NCI-H1092 (cell line): ENCODE measurements at places on chromosomes 12 and 14.

DNA sequence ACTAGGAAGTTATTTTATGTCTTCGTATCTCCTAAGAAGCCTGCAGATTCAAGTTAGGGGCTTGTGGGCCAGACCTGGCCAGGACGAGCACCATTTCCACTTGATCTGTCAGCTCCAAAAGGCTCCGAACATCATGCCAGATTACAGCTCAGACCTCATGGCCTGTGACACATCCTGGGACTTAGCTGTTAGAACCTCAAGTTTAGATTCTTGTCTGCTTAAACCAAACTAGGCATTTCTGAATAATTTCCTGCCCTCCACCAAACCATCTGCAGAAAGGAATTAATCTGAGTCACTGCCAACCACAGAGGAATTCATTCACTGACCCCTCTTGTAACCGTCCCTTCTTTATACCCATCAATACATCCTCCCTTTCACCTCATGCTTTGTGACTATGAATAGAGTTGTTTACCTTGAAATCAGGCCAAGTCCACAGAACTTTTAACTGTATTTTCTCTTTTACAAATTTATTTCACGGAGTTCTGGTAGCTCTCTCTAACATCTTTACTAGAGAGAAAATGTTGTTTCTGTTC is 120.3 kb downstream of the FBXL14 start:
- peak; percentile 50 for DNase-seq

DNA sequence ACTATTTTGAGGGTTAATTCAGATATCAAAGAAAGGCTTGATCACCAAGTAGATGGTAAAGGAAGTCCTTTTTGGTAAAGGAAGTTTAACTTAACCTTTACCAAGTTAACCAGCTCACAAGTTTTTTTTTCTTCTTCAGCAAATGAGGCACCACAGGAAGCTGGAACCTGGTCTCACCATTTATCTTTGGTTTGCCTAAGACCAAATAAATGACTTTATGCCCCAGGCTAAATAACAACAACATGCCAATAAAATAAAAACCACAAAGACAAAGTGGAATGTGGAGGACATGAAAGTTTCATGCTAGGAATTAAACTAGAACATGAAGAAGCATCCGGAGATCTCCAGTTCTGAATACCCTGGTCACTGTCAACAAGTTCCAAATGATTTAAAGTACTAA is 116.8 kb upstream of the PRICKLE1 start:
- no peak for DNase-seq

DNA sequence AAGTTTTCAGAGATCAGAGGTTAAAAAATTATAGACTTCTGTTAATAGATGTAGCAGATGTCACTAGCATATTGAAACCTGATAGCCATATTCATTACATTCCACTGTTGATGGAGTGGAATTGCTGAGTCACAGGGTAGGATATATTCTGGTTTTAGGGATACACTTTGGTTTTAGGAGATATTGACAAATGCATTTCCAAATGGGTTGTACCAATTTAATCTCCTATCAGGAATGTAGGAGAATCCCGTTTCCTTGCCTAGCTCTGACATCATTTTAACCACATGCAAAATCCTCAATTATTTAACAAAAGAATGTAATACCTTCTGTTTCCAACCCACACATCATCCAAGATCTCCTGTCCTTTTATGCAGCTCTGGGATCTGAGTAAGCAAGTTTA is 30.7 kb upstream of the ESR2 start:
- no peak for DNase-seq

DNA sequence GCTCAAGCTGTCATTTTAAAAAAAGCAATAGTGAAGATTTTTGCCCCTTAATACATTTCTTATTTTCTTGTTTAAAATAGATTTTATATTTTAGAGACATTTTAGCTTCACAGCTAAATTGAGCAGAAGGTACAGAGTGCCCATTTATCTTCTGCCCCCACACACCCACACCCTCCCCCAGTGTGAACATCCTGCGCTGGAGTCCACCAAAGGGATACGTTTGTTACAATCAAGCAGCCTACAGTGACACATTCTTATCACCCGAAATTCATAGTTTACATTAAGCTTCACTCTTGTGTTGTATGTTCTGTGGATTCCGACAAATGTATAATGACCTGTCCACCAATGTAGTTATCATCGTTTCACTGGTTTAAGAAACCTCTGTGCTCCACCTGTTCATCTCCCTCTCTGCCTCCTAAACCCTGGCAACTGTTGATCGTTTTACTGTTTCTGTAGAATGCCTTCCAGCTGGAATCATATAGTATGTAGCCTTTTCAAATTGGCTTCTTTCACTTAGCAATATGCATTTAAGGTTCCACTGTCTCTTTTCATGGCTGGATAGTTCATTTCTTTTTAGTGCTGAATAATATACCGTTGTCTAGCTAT is 91.0 kb upstream of the TRAF3 start:
- no peak for DNase-seq

- DNase-seq, result no peak
These were observed 92.3 kb downstream of the SCAF11 start for GRCh38 chr12:45898094-45898493.

GRCh38 chr12:89135976-89136634 is 216.2 kb downstream of the DUSP6 start:
- DNase-seq, result no peak

DNA sequence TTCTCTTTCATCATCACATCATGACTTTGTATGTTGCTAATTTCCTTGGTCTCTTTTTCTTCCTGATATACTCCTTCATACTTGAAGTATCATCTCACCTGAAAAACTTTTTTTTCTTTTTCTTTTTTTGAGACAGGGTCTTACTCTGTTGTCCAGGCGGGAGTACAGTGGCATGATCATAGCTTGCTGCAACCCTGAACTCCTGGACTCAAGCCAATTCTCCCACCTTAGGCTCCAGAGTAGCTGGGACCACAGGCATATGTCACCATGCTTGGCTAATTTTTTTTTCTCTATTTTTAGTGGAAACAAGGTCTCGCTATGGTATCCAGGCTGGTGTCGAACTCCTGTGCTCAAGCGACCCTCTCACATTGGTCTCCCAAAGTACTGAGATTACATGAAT is 107.6 kb downstream of the RALGAPA1 start:
- no peak for DNase-seq

GRCh38 chr14:33642080-33642479 is 308.8 kb downstream of the EGLN3 start:
- no peak for DNase-seq

DNA sequence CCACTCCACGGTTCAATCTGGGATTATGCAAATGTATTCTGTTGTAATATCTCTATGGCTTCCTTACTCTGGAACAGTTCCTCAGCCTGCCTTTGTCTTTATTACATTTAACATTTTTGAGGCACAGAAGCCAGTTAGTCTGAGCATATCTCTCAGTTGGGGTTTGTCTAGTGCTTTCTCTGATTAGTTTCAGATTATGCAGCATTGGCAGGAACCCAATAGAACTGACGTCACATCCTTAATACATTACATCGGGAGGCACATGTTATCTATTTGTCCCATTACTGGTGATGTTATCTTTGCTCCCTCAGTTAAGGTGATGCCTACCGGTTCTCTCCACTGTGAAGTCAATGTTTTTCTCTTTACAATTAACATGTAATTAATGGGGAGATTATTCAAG is 62.4 kb downstream of the PPM1A start:
- DNase-seq, result no peak

- DNase-seq, result peak; percentile 37
These were observed 19.9 kb upstream of the MSI1 start for GRCh38 chr12:120388691-120389481.

GRCh38 chr14:103549361-103550311 is 12.8 kb downstream of the BAG5 start:
- no peak for DNase-seq

DNA sequence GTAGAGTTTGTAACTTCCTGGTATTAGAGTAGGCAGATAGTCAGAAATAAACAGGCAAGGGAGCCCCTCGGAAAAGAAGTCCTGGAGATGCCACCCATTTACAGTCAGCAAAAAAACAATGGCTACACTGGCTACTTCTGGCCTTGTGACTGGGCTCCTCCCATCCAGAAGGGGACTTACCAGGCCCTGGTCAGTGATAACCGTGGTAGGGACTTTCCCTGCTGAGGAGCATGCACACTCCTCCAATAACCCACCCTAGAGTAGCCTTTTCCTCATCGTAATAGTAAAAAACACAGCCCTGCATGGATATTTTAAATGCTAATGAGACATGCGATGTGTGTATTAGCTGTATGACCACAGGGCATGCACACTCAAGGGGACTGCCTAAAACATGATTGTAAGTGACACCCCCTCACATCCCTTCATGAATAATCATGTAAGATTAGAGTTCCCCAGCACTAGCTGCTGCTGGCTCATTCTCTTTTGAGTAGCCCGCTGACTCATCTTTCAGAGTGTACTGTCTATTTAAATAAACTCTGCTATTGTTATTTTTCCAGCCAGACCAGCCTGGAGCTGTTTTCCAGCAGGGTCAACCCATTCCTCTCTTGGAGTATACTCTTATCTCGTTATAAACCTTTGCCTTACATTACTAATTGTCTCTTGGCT is 413.8 kb upstream of the TMTC1 start:
- DNase-seq, result no peak

- no peak for DNase-seq
These were observed 171.7 kb downstream of the NRXN3 start for GRCh38 chr14:78341827-78342389.

DNA sequence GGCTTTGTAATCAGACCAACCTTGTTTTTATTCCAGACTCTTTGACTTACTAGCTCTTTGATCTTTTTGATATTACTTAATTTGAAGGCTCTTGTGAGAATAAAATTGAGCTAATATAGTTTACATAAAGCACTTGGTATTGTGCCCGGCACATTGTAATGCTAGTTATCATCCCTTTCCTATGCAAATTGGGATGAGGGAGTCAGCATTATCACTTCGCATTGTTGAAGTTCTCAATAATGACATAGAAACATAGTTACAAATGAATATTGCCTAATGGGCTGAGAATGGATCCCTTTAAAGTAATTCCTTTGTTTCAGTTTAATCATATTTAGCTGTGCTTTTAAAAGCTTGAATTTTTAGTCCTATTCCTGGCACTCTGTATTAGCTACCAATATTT is 36.6 kb downstream of the SUPT16H start:
- DNase-seq, result no peak

GRCh38 chr14:68260121-68260520 is 440.5 kb downstream of the RAD51B start:
- DNase-seq, result no peak

DNA sequence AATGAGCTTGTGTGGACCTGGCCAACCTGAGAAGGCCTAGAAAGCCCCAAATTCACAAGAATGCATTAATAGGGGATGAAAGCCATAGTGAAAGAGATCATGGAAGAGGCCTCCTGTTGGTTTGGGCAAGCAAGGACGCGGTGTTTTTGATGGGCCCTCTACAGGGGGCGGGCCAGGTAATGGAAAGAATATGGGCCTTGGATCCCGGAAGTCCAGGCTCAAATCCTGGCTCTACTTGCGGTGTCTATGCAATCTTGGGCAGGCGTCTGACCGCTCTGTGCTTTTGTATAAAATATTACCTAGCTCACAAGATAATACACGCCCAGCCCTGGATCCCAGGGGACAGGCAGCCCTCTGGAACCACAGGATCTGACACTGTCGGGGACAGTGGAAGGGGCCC is 41.1 kb upstream of the CLMN start:
- no peak for DNase-seq

- DNase-seq, result no peak
These were observed 196.9 kb upstream of the PWP1 start for GRCh38 chr12:107488666-107489065.

DNA sequence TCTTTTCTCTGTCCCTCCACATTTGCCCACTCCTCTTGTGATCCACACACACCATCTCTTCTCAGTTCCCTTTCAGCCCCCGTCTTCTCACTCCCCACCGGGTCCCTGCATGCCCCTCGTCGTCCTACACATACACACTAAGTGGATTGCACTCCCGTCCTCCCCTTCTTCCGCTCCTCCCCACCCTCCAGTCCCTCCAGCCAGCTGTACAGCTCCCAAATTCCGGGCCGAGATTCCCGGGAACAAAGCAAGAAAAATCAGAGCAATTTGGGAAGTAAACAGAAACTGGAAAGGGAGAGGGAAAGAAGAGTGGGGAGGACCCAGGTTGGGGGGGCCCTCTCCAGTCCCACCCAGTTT is 282 bp upstream of the IGFBP6 start:
- no peak for DNase-seq

GRCh38 chr14:102749393-102750305 is 27.6 kb upstream of the TRAF3 start:
- peak; percentile 76 for DNase-seq

GRCh38 chr12:43540470-43540869 is 11.5 kb downstream of the ADAMTS20 start:
- no peak for DNase-seq

DNA sequence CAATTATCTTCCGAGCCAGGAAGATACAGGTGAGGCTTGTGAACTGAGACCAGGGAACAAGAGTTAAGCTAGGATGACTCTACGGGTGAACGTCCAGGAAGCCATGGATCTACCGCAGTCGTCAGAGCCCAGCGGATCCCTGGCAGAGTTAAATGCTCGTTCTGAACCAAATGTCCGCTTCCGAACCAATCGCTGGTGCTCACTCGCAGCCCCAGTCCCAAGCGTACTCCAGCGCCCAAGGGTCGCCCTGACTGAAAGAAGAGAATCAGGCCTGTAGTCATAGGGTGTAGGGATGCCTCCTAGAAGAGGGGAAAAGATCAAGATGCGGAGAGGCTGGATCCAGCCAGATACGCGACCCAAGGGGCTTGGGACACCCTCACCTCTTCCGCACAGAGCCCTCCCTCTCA is 283 bp downstream of the VIPAS39 start:
- DNase-seq, result no peak
